AG09309 (cell line): ENCODE measurements at places on chromosomes 1 and 21.

- no peak for DNase-seq
Measured at GRCh38 chr1:59580257-59580656, 234.5 kb upstream of the HOOK1 start.

- DNase-seq, result no peak
Measured at GRCh38 chr21:27257908-27258556, 291.1 kb upstream of the ADAMTS5 start.

DNA sequence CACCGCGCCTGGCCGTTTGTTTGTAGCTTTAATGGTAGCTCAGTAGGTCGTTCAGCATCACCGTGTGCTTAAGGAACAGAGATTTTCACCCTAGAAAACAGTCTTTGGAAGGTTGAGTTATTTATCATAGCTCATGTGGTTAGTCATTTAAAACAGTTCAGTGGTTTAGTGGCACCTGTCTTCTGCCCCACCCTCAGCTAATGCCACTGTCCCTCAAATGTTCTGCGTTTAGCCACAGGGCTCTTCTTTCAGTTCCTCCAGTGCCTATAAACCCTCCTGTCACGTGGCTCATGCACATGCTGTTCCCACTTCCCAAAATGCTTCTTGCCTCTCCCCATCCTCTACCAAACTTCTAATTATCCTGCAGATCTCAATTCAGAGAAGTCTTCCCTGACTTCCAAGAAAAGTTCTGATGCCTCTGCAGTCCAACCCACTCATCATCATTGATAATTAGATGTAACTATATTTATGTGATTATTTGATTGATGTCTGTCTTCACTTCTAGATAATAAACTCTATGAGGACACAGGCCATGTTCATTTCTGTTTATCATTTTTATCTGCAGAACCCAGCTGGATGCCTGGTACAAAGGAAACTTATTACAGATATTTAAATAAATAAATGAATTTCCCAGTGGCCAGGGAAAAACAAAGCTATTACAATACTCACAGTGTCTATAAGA is 14.4 kb upstream of the DIPK1A start:
- DNase-seq, result no peak

GRCh38 chr1:210490781-210491180 is 162.1 kb downstream of the HHAT start:
- no peak for DNase-seq

- no peak for DNase-seq
Measured at GRCh38 chr1:53592985-53593757, 134.0 kb downstream of the DMRTB1 start.

DNA sequence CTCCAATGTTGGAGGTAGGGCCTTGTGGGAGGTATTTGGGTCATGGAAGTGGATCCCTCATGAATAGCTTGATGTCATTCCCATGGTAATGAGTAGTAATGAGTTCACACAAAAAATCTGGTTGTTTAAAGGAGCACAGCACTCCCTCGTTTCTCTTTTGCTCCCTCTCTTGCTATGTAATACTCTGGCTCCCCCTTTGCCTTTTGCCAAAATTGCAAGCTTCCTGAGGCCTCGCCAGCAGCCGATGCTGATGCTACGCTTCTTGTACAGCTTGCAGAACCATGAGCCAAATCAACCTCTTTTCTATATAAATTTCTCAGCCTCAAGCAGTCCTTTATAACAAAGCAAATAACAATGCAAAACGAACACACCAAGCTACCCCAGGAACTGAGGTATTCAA is 80.9 kb downstream of the LHX9 start:
- no peak for DNase-seq

DNA sequence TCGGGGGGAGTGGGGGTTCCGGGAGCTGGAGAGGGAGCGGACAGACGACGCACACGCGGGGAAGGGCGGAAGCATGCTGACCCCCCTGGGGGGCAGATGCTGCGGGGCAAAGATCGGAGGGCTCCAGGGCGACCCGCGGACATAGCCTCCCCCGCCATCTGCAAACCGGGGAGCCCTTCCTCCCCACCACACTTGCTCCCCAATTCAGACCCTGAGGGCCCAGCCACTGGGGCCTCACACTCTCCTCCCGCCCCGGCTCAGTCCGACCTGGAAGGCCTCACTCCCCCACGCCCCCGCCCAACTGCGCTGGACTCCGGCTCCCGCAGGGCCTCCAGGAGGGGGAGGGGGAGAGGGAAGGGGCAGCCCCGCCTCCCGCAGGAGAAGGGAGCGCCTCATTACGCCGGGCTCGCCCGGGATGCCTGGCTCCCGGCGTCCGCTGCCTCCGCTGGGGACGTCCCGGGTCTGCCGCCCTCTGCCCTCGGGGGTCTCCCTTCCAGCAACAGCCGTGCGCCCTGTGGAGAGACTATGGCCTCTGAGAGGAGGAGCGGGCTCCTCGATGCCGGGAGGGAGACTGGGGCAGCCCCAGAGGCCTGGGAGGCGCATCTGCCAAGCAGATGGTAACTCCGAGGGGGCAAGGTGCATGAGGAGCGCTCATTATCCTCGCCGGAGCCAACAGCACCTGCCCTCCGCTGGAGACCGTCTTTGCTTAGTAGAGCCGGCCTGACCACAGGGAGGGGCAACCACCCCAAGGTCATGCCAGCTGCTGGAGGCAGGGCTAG is 636 bp upstream of the CAMK2N1 start:
- DNase-seq, result no peak

- DNase-seq, result peak; percentile 16
Measured at GRCh38 chr1:1763657-1764621, 14.3 kb downstream of the NADK start.

DNA sequence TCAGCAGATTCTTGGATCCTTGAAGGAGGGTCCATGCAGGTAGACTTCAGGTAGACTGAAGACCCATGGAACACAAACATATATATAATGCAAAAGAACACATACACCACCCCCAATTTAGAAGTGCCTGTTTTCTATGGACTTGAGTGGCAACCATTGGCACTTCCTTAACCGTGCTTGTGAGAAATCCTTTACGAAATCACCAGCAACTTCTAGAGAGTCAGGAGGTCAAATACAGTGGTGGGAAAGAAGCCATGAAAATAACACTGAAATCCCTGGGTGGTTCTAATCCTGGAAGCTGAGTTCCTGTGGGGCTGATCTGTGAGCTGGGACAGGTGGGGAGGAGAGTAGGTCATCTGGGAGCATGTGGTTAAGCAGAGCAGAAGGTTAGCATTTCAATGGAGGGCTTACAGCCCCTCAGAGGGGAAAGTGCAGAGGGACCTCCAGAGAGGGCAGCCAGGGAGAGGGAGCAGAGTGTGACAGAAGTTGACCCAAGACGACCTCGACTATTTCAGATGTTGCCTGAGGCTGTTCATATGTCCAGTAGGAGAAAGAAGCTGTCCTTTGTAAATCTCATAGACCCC is 13.0 kb upstream of the IL10 start:
- DNase-seq, result no peak

DNA sequence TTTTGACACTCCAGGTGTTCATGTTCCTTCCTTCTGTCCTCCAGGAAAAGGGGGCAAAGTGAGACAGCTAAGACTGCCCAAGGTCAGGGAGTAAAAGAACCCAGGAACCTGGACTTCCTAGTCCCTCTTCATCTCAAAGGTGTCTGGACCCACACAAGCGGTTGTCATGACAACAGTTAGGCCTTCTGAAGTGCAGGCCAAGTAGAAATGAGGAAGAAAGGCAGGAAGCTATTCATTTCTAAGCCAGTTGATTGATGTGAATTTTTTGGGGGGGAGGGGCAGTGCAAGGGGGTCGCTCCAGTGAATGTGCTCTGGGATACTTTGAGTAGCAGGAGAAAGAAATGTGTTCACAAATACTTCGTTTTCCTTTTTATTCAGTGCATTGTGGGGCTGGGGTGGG is 114.3 kb downstream of the NAV1 start:
- no peak for DNase-seq

- DNase-seq, result no peak
Measured at GRCh38 chr1:155960081-155960745, 18.1 kb downstream of the ARHGEF2 start.

DNA sequence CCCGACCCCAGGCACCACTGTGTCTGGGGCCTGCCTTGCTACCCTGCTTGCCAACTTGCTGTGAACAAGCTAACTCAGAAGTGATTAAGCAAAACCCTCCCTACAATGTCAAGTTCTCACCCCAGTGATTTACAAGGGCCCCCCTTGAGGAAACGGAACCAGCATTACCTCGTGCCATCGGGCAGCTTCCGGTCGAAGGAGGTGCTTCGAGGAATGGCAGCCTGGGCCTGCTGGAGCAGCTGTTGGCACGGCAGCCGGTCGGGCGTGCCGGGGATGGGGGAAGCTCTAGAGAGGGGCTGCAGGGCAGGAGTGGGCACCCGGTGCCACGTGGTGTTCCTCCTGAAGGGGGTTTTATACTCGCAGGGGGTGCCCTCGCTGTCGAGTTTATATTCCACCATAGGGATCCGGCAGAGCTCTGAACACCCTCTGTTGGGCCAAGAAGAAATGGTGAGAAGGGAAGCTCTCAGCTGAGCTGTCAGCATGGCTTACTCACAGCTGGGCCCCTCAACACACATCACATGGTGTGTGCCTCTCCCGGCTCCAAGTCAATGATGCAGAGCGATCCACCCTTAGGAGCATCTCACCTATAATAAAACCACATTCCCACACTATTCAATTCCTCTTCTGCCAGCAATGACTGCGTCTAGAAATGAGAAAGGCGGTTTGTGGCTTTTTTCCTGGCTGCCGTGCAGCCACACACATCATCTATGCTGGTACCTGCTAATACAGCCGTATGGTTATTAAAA is 184.4 kb downstream of the SIPA1L2 start:
- no peak for DNase-seq

- no peak for DNase-seq
Measured at GRCh38 chr21:38181096-38181495, 75.7 kb upstream of the KCNJ15 start.

GRCh38 chr21:33816174-33816573 is 99.4 kb downstream of the ATP5PO start:
- no peak for DNase-seq

GRCh38 chr1:176904057-176904751 is 260.3 kb downstream of the ASTN1 start:
- DNase-seq, result no peak

GRCh38 chr21:46080171-46081021 is 17.5 kb upstream of the COL6A2 start:
- no peak for DNase-seq

DNA sequence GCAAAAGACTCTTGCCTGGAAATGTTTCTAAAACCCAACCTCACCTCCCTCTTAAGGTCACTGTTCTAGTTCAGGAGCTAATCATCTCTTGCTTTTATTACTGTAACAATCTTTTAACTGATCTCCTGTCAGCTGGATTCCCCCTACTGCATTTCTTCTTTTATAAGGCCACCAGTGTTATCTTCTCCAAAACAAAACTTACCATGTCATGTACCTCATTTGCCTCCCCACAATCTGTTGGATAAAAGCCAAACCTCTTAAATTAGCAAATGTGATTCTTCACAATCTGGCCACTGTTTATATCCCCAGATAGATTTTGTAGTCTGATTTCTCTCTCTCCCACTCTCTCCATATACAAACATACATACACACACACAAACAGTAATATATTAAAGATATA is 143.3 kb downstream of the DENND1B start:
- no peak for DNase-seq

GRCh38 chr1:205186191-205186590 is 25.3 kb downstream of the DSTYK start:
- DNase-seq, result no peak

DNA sequence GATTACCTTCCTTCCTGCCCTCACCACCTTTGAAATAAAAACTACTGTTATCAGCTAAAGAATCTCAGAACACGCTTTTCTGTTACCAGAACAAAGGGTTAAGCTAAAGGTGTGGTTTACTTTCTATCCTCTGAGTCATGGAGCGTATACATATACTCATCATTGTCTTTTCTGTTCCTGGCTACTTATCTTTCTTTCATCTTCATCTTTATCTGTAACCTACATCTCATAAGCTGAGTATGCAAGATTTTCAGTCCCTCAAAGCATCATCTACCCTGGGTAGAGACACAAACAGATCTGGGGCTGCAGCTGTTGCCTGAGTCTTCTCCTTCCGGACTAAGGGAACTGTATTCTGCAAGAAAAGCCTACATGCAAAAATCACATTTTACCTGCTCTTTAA is 75.6 kb downstream of the LMO4 start:
- DNase-seq, result no peak

DNA sequence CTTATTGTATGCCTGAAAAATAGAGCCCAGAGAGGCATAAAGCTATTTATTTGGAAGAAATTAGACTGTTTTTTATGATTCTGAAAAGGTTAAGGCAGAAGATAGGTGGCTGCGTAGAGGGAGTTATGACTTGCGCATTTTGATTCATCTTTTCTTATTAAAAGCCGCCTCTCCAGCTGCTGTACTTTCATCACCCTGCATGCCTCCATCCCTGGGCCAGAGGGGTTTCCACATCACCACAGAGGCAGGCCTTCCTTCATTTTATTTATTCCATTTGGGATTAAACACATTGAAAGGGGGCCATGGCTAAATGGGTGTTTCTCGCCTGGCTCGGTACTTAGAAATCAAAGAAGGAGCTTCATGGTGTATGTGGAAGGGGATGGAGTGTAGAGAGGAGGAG is 14.6 kb upstream of the RGS8 start:
- no peak for DNase-seq

GRCh38 chr1:89951766-89952604 is 42.9 kb upstream of the ZNF326 start:
- DNase-seq, result peak; percentile 38

DNA sequence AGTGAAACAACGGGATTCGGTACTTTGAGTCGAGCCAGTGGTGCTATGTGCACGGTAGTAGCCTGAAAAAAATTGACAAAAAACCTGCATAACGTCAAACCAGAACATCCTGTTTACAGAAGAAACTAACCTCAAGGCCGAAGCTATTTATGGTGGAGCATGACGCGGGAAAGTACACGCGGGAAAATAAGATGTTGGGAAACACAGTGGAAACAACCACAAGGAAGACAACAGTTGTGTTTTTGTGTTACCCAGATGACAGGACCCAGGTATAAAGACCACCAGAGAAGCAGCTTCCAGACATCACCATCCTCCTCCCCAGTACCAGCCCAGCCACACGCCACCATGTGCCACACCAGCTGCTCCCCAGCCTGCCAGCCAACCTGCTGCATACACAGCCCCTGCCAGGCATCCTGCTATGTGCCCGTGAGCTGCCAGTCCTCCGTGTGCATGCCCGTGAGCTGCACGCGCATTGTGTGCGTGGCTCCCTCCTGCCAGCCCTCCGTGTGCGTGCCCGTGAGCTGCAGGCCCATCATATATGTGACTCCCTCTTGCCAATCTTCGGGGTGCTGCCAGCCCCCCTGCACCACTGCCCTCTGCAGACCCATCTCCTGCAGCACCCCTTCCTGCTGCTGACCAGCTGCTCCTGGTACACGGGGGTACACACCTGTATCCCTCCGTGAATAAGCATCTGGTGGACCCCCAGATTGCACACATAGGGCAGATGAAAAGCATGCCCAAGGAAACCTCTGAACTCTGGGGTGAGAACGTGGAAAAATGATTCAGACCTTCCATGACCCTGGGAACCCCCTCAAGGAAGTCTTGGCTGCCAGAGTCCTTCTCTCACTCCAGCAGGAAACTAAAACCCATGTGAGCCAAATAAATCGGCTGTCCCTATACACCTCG is at the start of gene KRTAP12-3:
KRTAP12-3 (plus strand) TSS at position 298 of the 906 bp plus-strand sequence; CDS start at position 346, 48 bp downstream.
- DNase-seq, result no peak
